ENCODE measurements at places on chromosomes 1 and 21.

DNA sequence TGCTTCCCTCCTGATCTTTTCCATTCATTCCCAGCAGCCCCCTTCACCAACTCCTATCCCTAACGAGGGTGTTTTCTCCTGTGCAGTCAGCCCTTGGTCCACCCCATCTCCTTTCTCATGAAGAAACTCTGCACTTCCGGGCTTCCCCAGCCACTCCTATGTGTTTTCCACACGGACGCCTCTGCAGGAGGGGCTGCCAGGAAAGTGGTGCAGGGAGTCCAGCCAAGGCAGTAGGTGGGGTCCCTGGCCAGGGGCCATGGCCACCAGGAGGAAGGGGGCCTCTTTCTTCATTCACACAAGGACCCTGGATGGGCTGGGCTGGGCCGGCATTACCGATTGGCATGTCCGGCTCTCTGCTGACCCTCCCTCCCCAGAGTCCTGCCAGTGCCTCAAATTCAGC, 72.8 kb upstream of the EFHD2 start:
- DNase-seq = no peak

DNA sequence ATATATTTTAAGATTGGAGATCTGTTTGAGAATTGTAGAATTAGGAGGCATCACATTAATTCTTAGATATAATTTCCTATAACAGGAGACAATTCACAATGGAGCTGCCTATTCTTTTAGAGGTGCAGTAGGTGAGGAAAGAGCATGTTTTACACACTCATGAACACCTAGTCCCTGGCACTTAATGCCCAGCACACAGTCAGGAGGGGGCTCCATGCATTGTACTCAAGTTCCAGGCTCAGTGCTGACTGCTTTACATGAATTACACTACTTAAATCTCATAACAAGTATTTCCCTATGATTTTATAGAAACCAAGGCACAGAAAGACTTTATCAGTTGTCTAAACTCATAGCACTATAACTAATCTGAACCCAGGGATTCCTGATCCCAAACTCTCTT, 360 bp upstream of the GBP3 start:
- DNase-seq = no peak

- peak; percentile 18 for DNase-seq
Measured at GRCh38 chr1:43978551-43979260, at the start of gene B4GALT2. B4GALT2 (plus strand) TSS chr1:43979210; CDS start chr1:43981161, 1,951 bp downstream.

GRCh38 chr1:19382222-19382621, 70.1 kb downstream of the SLC66A1 start:
- DNase-seq = no peak

DNA sequence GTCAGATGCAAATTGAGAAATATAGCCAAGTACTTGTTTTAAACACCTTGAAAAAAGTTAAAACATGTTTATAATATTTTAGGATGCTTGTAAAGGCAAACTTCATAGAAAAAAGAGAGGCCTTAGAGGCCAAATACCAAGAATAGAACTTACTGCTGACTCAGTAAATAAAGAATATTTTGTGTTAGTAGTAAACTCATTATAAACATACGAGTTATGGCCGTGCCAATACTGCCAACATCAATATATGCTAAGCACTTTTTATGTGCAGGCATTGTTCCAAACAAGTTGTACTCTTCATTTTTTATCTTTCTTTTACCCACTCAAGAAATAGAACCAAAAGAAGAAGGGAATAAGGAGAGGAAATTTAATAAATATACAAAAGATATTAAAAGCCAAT, 705.9 kb upstream of the NCAM2 start:
- DNase-seq = no peak

- no peak for DNase-seq
Measured at GRCh38 chr1:89451011-89451410, 73.6 kb upstream of the LRRC8B start.

DNA sequence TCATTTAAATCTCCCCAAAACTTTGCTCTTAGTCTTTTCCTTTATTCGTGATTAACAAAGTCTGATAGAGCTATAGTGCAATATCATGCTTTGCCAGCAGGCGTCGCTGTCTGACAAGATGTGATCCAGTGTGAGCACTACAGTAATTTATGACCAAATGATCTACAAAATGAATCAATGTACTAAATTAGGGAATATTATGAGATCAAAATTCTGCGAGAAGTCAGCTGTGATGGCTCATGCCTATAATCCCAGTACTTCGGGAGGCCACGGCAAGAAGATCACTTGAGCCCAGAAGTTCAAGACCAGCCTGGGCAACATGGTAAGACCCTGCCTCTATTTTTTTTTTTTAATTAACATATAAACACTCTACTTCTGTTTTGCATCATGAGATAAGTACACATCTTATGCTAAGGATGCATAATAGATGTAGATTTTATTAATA, 3.6 kb upstream of the SPSB1 start:
- DNase-seq = peak; percentile 70

- DNase-seq = peak; percentile 55
Measured at GRCh38 chr1:234725177-234726132, 115.5 kb upstream of the IRF2BP2 start.

DNA sequence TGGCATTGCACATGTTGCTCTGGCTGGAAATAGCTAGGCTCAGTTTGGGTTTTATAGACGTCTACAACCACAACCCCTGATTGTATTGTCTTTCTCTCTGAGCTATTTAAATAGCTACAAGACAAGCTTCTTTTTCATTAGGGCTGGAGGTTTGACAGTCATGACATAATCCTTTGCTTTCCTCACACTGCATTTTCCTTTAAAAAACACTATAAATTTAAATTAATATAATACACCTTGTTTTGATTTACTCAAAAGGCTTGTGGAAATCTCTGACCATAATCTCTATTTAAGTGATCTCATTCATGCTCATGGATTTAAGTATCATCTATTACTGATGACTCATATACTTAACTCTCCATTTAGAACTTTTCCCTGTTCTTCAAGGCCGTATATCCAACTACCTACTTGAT, 50.4 kb upstream of the PTGFR start:
- DNase-seq = no peak

GRCh38 chr1:40739455-40740008, 44.1 kb upstream of the KCNQ4 start:
- no peak for DNase-seq

DNA sequence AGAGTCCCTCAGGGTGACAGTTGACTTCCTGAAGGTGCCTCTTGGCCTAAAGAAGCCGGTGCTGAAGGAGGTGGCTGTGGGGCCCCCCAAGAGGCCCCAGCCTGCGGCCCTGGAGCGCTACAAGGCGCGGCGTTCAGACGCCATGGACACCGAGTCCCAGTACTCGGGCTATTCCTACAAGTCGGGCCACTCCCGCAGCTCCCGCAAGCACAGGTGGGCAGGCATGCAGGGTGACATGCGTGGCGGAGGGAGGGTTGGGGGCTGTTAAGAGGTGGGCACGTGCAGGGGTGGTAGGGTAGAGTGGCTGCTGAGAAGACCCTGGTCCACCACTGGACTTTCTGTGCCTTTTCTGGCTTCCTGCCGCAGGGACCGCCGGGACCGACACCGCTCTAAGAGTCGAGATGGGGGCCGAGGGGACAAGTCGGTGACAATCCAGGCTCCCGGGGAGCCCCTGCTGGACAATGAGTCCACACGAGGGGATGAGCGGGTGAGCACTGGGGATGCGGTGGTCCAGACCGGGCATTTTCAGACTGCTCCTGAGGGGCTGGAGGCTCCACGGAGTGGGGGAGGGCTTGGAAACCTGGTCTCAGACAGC, 15.4 kb downstream of the VANGL2 start:
- DNase-seq = no peak

DNA sequence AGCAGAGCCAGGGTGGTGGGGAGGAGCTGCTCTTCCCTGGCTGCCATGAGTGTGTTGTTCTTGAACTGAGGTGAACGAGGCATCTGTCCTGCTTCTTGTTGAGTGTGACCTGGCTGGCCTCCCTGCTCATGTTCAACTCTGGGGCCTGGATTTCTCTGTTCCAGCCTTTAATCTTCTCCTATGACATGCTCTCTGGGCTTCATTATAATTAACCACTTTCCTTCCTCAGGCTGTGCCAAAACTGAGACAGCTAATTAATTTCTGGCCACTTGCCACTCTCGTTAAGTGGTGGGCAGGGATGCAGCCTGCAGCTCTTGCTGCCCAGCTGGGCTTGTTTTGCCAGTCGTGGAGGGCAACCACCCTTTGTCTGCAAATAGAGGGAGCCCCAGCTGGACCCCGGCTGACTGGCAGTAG, 23.3 kb downstream of the OPRD1 start:
- no peak for DNase-seq

DNA sequence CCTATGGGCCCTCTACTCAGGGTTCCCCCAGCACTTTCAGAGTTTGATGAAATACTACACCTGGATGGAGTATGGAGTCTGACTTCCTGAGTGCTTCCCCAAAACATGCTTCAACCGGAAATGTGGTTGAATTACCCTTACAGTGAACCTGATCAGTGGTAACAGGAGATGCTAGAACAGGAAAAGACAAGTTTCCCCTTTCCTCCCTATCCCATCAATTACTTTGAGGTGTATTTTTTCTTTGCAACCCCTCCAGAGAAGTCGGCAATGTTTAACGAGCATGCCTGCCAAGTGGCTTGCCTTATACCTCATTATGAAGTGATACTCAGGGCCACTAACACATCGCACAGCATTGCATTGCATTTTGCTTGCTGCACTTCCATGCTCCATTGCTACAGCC, 7.0 kb downstream of the KRTAP15-1 start:
- no peak for DNase-seq

- DNase-seq = no peak
Measured at GRCh38 chr21:27595716-27596115, 628.8 kb upstream of the ADAMTS5 start.

DNA sequence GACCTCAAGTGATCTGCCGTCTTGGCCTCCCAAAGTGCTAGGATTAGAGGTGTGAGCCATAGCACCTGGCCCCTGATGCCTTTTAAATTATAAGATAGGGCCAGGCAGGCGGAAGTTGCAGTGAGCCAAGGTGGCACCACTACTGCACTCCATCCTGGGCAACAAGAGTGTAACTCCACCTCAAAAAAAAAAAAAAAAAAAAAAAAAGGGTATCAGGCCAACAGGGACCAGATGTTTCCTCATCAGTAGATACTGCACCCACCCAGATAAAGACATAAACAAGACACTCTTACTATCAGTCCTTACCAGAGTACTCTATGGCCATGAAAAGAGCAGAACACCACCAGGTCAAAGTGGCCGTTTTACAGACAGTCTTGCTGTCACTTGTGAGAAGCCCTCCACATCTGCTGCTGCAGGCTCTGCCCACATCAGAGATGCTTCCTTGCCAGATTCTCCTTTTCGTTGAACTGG, 3.3 kb downstream of the C21orf58 start:
- DNase-seq = no peak

GRCh38 chr1:111732718-111733117, 6.5 kb downstream of the INKA2 start:
- DNase-seq = no peak

- no peak for DNase-seq
Measured at GRCh38 chr1:9690440-9691107, 39.0 kb downstream of the PIK3CD start.

DNA sequence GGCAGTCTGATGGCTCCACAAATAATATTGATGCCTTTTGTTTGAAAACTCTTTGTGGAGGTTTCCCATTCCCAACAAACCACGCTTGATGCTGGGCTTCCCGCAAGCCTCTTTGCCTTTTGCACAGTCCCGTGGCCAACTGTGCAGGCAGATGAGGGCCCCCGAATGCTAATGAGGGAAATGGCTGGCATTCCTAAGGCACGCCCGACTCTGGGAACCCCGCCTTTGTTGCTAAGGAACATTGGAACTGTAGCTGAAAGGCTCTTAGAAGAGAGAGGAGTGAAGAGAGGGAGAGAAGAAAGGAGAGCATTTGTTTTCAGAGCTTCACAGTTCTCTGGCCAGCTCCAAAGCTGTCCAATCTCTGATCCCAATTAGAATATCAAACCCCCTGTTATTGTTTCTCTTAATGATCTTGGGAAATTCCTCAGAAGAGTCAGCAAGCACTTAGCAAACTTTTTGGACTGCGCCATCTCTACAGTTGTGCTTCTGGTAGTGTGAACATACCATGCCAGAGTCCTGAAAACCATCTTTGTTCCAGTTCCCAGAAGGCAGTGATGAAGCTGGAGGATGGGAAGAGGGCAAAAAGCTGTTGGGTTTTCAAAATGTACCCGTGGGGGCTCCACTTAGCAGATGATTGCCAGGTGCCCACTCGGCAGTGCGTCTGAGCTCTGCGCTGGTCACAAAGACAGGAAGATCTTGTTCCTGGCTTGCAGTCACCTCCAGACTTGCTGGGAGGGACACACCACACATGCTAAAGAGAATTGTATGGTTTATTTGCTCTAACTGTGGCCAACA, 60.1 kb upstream of the CYP2J2 start:
- DNase-seq = no peak

DNA sequence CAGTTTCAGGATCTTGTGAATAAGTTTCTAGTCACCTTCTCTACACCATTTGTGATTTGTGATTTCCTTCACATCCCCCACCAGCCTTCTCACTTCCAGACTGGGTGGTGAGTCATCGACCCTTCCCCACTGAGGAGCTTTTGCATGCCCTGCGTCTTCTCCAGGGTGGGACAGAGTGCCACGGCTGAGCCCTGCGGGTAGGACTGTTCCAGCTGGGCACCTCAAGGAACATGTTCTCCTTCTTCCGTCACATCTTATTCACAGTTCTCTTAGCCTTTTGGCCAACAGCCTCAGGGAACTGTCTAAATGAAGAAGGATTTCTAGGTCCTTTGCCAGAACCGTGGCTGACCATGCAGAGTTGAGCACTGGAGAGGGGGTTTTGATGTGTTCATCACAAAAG, 116.5 kb downstream of the TMEM53 start:
- no peak for DNase-seq

GRCh38 chr1:212067787-212068186, 32.2 kb downstream of the DTL start:
- DNase-seq = no peak

DNA sequence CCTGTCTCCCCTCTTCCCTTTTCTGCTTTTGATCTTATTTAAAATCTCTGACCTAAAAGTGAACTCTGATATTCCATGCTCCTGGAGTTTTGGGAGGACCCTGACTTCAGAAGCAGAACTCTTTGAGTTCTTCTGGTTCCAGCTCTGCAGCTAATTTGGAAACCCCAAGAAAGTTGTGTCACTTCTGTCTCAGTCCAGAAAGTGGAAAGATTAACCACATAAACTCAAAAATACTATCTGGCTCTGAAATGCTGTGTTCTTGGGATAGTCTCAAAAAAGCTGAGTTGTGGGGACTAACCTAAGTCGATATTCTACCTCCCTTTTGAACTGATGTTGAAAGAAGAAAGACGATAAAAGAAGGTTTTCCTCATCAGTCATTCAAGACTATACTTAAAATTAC, 59.8 kb downstream of the ITPKB start:
- DNase-seq = no peak

GRCh38 chr1:160197231-160197630, 6.9 kb downstream of the CASQ1 start:
- DNase-seq = no peak

DNA sequence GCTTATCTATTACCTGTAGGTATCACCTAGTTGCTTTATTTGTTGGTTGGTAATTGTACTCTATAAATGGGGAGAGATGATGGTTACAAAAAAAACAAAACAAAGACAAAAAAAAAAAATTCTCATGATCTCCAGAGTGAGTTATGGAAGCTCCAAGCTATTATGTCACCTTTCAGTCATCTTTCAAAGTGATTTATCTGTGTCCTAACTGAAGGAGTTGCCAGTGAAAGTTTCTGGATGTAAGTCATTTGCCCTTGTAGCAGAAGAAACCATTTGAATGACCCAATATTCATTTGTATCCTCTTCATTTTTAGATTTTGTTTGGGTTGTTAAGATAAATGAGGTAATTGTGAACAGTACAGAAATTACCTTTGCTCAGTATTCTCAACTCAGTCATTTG, 3.6 kb downstream of the SLC35F3 start:
- no peak for DNase-seq

GRCh38 chr1:236917448-236917847, 86.8 kb downstream of the MT1HL1 start:
- DNase-seq = no peak
